Karpas-422 (cell line): ENCODE measurements at places on chromosomes 7 and 10. TPM values are rescaled to one million over a fixed set of nuclear protein-coding genes. Genes with fewer than 3 reads are reported as not detected.

- no peak overlapping the region for H3K4me3 ChIP-seq
- H3K27ac ChIP-seq: no peak overlapping the region
- H3K36me3 ChIP-seq: no peaks in the 10 kb centered on the region
- peaks cover 8% of the 10 kb centered on the region for H3K4me1 ChIP-seq
Measured at GRCh38 chr10:93475871-93476270, 6.3 kb downstream of the MYOF start.

- H3K4me3 ChIP-seq: 0 out of 2 replicates have a peak overlapping the region, but pooled peaks have one; percentile 13
- no peaks in the 10 kb centered on the region for H3K27me3 ChIP-seq
- peaks cover 47% of the 10 kb centered on the region for H3K4me1 ChIP-seq
- peak overlapping the region; percentile 66 for H3K27ac ChIP-seq
- peak; percentile 60 for DNase-seq
Measured at GRCh38 chr7:37287131-37287855, 161.4 kb downstream of the ELMO1 start.

GRCh38 chr10:31393844-31394243, 74.8 kb downstream of the ZEB1 start:
- no peak overlapping the region for H3K27ac ChIP-seq
- DNase-seq: no peak
- H3K27me3 ChIP-seq: no peaks in the 10 kb centered on the region
- H3K4me3 ChIP-seq: no peak overlapping the region
- peaks cover 28% of the 10 kb centered on the region; the same call in 1 of the 2 replicates for H3K36me3 ChIP-seq

DNA sequence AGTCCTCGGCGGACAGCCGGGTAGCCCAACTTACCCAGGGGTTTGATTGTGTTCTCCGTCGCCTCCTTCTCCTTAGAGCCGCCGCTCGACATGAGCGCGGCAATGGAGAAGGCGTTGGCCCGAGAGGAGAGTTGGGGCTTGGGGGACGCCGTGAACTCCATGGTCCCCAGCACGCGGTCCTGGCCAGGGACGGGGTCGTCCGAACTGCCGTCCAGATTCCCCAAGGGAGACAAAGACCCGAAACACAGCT, 515 bp downstream of the TBX20 start:
- H3K27me3 ChIP-seq: no peaks in the 10 kb centered on the region
- H3K4me3 ChIP-seq: no peak overlapping the region
- DNase-seq: no peak
- H3K27ac ChIP-seq: no peak overlapping the region
- no peaks in the 10 kb centered on the region for H3K4me1 ChIP-seq
- no peaks in the 10 kb centered on the region for H3K36me3 ChIP-seq

- DNase-seq: peak; percentile 79
- H3K4me1 ChIP-seq: peaks cover 73% of the 10 kb centered on the region
- H3K27me3 ChIP-seq: no peaks in the 10 kb centered on the region
- H3K4me3 ChIP-seq: peak overlapping the region; percentile 84
- H3K36me3 ChIP-seq: peaks cover 35% of the 10 kb centered on the region
Measured at GRCh38 chr7:106110885-106111654, 1.0 kb downstream of the SYPL1 start.

GRCh38 chr7:73932364-73932763, 71.4 kb downstream of the TMEM270 start:
- H3K4me1 ChIP-seq: no peaks in the 10 kb centered on the region
- no peak overlapping the region for H3K27ac ChIP-seq
- no peaks in the 10 kb centered on the region for H3K36me3 ChIP-seq
- no peak overlapping the region for H3K4me3 ChIP-seq
- no peak for DNase-seq
- no peaks in the 10 kb centered on the region for H3K27me3 ChIP-seq

Gene CNPY1
- not detected in 2 replicates for total RNA-seq
